ENCODE measurements at places on chromosomes 6 and 20.

- no peak for DNase-seq
These were observed 226.2 kb downstream of the ERMARD start for GRCh38 chr6:169977434-169978265.

DNA sequence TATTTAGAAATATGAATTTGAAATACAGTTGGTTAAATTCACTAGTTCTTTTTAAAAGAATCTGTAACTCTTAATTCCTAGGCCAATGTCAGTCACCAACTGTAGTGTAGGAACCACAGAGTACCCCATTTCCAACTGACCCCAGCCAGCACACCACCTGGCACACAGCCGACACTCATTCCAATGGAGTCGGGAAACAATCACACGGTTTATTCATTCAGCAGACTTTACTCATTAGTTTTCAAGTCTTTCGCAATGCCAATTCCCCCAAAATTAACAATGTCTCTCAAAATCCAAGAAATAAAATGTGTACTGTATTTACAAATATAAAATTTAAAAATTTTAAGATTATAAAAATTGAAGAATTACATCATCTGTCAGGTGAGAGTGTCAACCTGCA lies 13.5 kb downstream of the ARG1 start:
- DNase-seq, result no peak

DNA sequence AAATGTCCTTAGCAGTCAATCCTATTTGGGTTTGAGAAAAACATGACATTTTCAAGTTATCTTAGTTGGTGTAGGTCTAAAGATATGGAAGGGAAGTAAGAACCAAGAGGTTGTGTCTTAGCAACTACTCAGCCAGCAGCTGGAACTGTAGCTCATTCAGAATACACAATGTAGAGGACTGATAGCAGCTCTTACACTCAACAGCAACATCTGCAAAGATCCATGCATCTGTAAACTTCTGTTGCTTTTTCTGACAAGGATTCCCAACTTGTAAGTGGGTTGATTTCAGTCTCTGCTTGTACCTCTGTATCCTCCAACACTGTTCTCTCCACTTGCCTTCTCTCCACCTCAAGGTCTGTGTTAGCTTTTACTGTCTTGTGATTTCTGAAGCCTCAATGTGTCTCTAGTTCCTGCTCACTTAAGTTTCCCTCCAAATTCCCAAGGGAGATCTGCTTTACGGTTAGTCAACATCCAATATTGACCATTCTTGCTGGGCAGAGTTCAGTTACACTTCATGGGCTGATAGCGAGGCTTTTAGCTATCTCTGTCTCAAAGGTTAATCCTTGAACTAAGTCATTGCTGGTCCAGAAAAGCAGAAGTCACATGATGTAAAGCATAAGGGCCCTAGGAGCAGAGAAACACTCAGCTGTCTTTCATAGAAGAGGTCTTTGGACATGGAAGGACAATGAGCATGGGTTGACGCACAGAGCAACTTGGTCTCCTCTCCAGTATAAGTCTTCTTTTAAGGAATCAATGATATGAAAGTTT lies 71.6 kb upstream of the LGSN start:
- no peak for DNase-seq

- DNase-seq, result no peak
These were observed 329.3 kb upstream of the IRAK1BP1 start for GRCh38 chr6:78538002-78538401.

DNA sequence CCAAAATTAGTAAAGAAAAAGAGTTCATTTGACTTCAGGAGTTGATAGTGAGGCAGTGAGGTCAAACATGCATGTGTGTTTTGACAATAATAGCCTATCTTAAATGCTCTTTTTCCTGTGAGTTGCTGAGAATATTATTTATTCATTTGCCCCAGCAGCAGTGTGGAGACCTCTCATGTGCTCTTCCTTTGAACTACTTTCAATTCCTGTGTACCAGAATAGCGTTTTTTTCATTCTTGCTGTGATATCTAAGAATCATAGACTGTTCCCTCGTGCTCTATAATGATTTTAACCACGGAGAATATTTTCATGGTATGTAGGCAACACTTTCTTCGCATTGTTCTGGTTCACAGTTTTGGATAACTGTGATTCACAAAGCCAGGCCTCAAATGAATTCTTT lies 5.2 kb downstream of the CDYL start:
- no peak for DNase-seq

DNA sequence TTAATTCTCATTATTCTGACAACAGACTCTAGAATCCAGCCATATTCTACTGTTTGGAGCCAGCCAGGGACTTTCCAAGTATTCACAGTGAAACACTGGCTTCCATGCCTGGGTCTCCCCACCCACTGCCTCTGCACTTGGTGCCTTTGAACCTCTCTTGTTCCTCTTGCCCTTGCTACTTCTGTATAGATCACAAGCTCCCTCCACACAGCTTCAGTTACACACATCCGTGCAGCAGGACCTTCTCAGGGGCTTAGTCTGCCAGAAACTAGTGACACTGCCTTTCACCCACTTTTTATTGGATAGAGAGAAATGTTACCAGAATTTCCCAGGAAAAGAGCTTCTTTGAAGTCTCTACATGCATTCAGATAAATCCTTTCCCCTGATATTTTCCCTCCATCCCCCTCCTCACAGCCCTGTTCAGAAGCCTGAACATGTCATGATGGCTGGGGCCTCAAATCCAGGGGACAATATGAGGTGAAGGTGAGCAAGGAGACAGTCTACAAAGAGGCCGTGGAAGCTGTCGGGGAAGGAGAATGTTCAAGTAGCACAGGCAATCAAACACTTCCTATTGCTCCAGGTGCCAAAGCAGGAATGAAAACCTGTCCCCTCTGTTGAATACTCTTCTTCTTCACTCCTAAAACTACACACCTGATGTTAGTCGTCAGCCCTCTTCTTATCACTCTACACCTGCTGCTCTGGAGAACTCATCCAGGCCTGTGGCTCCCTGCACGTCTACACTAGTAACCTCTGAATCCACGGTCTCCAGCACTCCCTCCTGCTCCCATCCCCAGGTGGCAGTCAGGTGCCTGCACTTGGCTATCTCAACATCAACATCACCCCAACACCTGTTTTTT lies 20.2 kb upstream of the HLA-DOA start:
- no peak for DNase-seq

GRCh38 chr20:38927902-38928578 lies 1.8 kb downstream of the FAM83D start:
- no peak for DNase-seq

GRCh38 chr6:31582230-31582643 lies at the start of gene LTB:
TSS of gene LTB (minus strand) at chr6:31582424. CDS start at chr6:31582417, 7 bp downstream.
- DNase-seq, result no peak

DNA sequence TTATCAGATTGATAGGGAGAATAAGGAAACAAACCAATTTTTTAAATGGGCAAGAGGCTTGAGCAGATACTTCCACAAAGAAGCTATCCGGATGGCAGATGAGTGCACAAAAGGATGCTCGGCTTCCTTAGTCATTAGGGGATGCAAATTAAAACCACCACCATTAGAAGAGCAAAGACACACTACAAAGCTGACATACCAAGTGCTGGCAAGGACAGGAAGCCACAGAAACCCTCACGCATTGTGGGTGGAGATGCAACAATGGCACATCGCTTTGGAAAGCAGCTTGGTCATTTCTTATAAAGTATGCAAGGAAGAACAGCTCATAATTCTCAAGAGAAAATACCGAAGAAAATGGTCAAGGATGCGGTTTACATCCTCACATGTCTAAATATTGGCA lies 19.8 kb downstream of the BFSP1 start:
- DNase-seq, result no peak

DNA sequence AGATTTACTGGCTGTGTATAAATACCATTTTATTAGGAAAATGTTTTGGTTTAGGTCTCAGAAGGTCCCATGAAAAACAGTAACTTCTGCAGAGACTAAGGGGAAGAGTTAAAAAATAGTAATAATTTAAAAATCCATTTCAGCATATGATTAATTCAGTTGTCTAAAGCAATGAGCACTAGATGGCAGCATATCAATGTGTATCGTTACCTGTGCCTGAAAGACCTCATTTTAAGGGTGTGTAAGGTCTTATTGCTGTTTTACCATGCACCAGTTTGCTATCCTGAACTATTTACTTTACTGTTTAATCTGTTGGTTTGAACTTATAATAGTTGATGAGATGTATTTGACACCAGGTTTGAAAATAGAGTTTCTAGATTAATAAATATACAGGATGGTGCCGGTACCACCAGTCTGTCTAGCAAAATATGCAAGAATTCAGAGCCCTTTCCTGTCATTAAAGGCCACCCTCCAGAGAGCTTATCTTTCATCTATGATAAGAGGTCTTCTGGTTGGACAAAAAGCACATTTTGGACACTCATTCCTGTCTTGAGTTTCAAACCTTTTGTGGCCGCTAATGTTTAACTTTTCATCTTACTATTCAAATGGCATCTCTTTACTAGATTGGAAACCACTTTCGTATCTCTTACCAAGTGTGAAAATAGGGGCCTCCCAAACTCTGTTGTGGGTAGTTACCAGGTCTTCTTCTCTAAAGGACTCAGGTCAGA lies 8.9 kb upstream of the AHI1 start:
- DNase-seq, result peak; percentile 11

GRCh38 chr6:71080133-71080532 lies 123.3 kb upstream of the B3GAT2 start:
- DNase-seq, result no peak

DNA sequence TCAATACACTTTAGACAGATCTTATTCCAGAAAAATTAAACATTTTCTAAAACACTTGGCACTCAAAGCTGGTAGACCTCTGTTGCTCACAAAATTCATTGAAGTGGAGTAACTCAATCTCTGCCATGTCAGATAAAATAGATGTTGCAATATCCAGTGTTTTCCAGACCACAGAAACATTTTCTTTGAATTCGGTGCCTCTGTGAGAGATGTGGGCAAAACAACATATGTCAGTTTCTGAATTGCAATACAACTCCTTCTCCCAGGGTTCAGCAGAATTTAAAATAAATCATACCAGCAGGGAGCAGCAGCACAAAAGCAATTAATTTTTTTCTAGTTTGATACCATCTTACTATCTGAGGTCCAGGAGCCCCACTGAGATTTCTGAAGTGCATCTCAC lies 11.3 kb upstream of the PKHD1 start:
- no peak for DNase-seq

- DNase-seq, result no peak
These were observed 223.6 kb upstream of the CITED2 start for GRCh38 chr6:139597771-139598755.

Measured in activated CD4-positive, alpha-beta T cell treated with anti-CD3 and anti-CD28 coated beads, Interleukin-2, amount 50 U/mL, for 24 hours (primary cell).